ENCODE measurements at places on chromosomes 2 and 18.

- no peak for DNase-seq
Observed at GRCh38 chr2:58930537-58930936, 689.4 kb upstream of the FANCL start.

DNA sequence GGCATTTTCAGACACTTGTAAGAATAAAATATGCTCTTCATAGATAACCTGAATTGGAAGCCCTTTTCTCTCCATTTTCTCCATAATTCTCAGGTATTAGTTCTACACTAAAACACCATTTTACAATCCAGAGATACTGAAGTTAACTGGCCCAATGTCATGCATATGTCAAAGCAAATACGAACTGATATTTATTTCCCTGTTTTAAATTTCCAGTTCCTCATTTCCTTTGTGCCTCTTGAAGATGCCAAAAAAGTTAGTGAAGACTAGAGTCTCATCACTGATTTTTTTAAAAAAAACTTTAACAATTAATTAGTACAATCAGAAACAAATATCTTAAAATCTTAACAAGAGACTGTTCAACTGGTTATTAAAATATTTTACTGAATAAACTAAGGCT lies 52.8 kb upstream of the ITGB6 start:
- no peak for DNase-seq

GRCh38 chr2:143296089-143296488 lies 166.9 kb downstream of the ARHGAP15 start:
- no peak for DNase-seq

GRCh38 chr2:190867212-190867611 lies 13.4 kb upstream of the GLS start:
- no peak for DNase-seq

GRCh38 chr18:77173275-77174030 lies 40.9 kb upstream of the MBP start:
- no peak for DNase-seq

DNA sequence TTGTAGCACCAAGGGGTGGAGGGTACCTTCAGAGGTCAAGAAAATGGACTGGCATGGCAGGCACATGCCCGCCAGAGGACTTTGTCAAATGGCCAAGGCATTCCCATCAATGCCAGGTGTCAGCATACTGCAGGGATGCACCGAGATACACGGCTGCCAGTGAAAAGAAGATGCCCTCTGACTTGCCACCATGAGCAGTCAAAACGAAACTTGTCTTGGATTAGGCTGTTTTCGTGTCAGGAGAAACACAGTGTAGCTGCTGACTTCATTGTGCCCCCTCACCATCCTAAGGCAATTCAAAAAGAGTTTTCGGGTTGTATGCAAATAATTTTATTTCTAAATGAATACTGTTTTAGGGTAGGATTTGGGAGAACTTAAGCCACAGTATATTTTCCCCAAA lies 181.5 kb downstream of the NAPG start:
- DNase-seq, result no peak

- DNase-seq, result no peak
Observed at GRCh38 chr2:85684380-85684779, 9.8 kb upstream of the GNLY start.

DNA sequence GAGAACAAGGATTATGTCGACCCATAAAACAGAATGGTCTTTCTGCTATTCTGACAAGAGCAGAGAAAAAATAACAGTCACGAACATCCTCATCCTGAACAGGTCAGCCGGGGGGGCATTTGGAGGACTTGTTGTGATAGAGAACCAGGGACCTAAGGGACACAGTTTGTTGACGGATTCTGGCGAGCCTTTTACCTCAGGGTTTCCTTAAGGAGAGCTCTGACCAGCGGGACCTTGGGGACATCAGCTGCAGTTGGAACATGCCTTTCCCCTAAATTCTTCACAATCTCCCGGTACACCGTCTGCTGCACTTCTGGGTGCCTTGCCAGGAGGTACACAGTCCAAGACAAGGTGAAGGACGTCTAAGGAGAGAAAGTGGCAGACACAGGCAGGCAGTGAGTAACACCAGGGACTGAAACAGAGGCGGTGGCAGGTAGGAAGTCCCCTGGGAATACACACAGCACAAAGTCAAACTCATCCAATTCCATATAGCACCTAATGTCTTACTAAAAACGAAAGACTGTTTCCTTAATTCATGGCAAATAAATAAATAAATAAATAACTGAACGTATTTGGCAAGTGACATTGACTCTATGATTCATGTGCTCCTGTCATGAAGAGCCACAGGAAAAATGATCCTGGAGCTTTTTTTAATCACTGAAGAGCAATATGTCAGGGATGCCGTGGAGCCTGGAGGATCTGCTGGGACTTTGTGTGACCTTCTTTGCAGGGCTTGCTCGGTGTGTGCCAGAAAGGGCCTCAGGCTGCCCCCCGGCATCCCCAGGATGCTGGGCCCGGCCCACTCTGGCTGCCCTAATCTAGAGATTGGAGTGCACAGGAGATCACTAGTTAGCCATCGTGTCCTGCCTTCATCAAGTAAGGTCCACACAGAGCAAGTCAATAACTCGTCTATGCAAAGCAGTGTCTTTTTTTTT lies 24.7 kb downstream of the CYP27C1 start:
- no peak for DNase-seq

DNA sequence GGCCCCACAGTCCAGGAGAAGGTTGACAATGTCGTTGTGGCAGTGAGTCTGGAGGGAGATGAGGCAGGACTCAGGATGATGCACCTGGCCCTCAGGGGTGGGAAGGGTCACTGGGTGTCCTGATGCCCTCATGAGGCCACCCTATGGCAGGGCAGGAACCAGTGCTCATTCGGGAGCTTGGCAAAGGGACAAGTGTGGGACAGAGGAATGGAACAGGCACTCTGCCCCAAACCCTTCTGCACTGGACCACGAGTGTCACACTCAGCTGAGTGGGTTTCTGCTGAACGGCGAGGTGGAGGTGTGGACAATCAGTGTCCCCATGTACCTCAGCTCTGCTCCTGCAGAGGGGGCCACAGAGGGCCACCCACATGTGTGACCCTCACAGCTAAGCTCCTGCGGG lies 32.0 kb downstream of the ANKMY1 start:
- no peak for DNase-seq

GRCh38 chr2:208892203-208892602 lies 485.6 kb downstream of the PTH2R start:
- DNase-seq, result no peak

DNA sequence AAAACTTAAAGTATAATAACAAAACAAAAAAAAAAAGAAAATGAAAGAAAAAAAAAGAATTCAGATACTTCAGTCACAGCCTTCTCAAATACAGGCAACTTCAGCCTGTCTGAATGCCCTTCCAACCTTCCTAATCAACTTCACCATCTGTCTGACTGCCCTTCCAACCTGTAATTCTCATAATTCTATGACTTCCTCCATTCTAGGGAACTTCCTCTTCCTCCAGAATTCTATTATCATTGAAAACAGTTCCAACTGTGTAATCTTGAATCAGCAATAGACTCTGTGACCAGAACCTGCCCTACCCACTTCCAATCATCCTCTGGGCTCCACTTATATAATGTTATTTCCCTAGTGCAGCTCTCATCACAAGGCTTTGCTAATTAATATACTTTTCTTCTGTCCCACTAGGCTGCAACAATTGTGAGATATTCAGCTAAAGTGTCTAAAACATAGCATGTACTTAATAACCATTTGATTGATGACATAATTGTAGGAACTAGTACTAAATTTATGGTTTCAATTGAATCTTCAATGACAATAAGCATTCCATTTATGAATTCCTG lies 127.3 kb downstream of the UPP2 start:
- DNase-seq, result no peak

Measured in activated CD4-positive, CD25-positive, alpha-beta regulatory T cell treated with anti-CD3 and anti-CD28 coated beads, Interleukin-2, amount 50 U/mL, for 72 hours (primary cell).